ENCODE measurements at places on chromosomes 1 and 21. TPM values are rescaled to one million over a fixed set of nuclear protein-coding genes. Genes with fewer than 3 reads are reported as not detected.

Gene STUM
- total RNA-seq = 1.3 TPM

Gene KCNJ6
- total RNA-seq = under 0.01 TPM

Gene DRAXIN
- total RNA-seq = not detected

Gene TTLL10
- 0.78 TPM for total RNA-seq

Gene EFNA3
- 1.8 TPM for total RNA-seq

Gene ADAMTS5
- total RNA-seq = 3.4 TPM

Gene ZMYND12
- 1.0 TPM for total RNA-seq

Gene ARHGEF16
- total RNA-seq = 22.1 TPM

Gene LMOD1
- total RNA-seq = 14.8 TPM
